ENCODE measurements at places on chromosomes 2 and 18.
A peak's percentile ranks its signal among the peaks of the same experiment; 100 is the strongest.

DNA sequence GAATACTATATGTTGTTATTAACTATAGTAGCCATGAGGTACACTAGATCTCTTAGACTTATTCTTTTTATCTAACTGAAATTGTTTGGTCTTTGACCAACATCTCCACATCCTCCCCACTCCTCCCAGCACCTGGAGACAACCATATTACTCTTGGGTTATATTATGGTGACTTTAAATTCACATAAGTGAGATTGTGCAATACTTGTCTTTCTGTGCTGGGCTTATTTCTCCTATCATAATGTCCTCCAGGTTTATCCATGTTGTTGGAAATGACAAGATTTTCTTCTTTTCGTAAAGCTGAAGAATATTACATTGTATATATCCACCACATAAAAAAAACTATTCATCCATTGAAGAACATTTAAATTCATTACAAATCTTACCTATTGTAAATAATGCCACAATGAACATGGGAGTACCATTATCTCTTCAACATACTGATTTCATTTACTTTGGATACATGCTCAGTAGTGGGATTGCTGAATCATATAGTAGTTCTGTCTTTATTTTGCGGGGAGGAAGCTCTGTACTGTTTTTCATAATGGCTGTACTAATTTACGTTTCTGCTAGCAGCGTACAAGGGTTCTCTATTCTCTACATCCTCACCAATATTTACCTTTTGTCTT, 159.2 kb upstream of the SCN7A start:
- no peak for DNase-seq

DNA sequence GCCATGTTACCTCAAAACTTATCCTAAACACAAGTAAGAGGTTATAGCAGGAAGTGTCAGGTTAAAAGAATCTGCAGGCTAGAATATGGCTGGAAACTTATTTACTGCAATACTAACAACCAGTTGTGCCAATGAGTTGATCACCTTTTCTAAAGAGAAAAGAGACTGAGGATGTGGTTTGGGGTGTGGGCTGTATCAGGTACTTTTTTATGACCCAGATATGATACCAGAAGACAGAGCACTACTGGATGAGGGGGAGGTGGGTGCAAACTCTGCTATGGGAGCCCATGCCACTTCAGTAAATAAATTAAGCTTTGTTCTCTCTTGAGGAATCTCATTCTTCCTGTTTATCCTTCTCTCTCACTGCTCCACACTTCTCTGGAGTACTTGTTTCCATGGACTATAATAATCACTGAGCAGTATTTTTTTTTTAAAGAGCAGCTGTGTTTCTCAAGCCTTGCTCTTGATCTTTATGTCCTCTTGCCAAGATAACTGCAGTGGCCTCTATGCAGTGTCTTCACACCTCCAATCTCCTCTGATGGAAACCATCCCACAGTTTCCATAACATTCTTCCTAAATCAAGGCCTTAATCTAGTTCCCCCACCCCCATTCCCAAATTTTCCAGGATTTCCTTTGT, 51.2 kb upstream of the NOSTRIN start:
- DNase-seq, result peak; percentile 24

DNA sequence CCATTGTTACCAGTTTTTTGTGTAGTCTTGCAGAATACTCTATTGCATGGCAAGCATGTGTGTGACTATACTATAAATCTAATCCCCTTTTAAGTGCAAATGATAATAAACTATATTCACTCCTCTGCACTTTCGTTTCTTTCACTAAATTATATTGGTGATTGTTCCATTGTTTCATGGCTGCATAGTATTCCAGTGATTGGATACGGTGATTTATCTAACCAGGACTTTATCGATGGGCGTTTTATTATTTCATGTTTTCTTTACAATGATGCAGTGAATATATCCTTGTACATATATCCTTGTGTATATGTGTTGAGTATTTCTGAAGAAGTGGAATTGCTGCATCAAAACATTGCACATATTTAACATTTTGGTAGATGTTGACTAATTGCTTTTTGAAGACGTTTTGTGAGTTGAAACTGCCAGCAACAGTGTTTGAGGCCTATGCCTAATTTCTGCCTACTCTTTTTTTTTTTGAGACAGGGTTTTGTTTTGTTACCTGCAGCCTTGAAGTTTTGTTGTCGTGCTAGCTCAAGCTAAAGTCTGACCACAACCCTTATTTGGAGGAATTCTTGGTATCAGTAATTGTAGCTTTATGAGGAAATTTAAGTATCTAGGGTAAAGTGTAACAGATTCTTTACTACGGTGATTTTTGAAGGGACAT, 2.7 kb downstream of the MIB1 start:
- no peak for DNase-seq

GRCh38 chr2:75180476-75180875, 18.8 kb downstream of the TACR1 start:
- no peak for DNase-seq

DNA sequence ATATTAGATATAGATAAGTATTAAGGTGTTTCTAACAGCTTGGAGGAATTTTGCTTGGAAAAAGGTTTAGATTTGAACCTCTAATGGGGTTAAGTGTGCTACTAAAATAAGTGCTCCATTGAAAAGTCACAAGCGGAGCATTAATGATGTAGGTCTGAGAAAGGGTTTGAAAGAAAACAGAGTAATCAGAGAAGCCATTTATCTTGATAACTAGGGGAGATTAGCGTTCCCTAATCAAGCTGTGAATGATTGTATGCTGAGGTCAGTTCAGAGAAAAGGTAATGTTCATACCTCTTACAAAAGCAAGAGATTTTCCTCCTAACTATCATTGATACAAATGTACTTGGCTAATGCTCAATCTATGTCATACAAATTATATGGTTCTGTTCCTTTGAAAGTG, 1.5 kb downstream of the ARHGAP25 start:
- no peak for DNase-seq

- DNase-seq, result no peak
Measured at GRCh38 chr18:52174220-52174619, 165.8 kb upstream of the DCC start.

GRCh38 chr2:55929476-55929875, 5.9 kb upstream of the EFEMP1 start:
- DNase-seq, result no peak

GRCh38 chr2:217929272-217929671, 73.5 kb downstream of the TNS1 start:
- no peak for DNase-seq

DNA sequence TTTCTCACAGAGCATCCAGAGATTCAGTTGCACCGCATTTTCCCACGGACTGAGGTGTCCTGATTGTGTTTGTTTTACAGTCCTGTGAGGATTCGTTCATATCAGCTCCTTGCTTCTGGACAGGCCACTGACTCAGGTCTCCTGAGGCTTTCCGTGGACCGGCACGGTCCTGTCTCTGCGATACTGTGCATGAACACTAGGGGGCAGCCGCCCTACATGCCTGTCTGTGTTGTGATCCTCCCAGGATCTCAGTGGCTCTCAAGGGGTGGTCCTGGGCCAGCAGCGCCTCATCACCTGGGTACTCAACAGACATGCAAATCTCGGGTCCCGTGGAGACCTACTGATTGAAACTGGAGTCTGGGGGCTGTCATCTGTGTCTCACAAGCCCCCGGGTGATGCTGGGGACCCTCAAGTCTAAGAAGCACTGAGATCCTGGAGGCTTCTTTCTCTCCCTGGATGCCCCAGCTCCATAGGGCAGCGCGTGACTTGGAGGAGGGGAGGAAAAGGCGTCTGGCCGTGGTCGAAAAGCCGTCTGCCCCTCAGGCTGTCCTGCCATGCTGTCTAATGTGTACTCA, 28.9 kb downstream of the IL1R2 start:
- DNase-seq, result peak; percentile 75

DNA sequence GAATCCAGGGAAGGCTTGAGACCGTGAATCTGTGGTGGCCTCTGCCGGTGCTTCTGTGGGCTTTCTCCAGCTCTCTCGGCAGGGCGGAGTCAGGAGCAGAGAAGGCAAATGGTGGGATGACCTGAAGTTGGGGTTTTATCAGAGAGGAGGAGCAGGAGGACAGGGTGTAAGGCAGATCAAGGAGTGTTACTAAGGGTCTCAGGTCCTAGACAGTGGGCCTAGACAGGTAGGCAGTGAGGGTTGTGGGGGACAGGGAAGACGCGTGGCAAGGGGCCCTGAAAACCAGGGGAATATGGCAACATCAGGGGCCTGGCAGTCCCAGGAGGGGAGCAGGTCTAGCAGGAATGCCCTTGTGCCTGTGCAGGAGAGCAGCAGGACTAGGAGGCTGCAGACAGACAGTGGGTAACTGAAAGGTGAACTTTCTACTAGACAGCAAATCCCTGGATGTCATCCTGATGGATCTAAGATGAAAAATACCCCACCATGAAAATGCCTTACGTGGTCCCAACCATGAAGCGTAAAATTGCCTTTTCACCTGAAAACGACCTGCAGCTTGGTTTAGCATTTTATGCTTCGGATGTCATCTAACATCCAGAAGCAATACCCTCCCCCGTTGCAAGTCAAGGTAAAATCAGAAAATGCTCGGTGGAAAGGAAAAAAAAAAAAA, 42.1 kb downstream of the SRSF7 start:
- DNase-seq, result no peak

DNA sequence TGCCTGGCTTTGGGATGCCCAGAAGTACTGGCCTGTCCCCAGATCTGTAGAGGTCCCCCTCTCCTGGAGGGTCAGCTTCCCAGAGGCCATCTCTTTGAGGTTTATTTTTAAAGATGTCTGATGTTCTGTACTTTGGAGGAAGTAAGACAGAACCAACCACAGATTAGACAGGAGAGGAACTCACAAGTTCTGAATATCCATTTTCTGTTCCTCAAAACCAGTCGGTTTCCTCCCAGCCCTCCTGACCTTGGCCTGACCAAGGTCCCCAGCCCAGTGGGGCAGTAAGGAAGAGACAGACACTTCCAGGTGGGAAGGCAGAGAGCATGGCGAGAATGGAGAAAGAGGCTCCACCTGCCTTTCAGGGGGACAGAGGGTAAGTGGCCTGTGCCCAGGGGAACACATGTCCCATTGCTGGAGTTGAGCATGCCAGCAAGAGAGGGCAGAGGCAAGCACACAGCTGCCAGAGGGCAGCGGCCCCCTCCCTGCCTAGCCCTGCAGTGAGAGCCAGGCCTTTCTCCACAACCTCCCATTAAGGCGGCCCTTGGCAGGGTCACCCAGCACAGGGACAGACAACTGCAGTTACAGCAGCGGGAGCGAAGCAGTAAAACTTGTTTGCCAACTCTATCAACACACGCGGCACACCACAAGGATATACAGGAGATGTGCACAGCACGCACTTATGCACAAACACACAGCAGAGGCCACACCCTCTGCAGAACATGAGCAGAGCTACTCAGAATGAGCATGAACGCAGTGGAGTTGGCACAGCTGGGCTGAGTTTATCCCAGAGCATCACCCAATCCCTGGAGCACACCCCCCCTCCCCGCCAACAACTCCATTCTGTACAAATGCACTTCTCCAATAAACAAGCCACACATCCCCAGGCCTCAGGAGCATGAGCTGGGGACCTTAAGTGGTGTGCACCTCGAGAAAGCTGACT, 18.5 kb upstream of the SEMA4C start:
- DNase-seq, result no peak

DNA sequence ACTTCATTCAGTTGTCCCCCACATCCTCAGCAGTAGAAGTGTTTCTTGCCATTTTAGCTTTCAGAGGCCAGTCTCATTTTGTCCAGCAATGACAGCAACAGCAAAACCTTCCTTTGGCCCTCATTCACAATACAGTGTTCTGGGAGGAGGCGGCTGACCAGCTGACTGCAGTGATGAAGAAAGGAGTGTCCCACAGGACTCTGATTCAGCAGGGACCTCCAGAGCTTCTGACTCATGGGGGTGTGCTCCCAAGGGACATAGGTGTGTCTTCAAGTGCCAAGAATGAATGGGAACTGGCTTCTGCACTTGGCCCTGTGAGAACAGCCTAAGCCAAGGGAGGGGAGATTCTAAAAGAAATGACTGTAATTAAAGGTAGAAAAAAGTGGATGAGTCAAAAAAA, 147.0 kb upstream of the PELI1 start:
- DNase-seq, result no peak

- no peak for DNase-seq
Measured at GRCh38 chr18:46761059-46761769, 4.4 kb upstream of the ST8SIA5 start.

DNA sequence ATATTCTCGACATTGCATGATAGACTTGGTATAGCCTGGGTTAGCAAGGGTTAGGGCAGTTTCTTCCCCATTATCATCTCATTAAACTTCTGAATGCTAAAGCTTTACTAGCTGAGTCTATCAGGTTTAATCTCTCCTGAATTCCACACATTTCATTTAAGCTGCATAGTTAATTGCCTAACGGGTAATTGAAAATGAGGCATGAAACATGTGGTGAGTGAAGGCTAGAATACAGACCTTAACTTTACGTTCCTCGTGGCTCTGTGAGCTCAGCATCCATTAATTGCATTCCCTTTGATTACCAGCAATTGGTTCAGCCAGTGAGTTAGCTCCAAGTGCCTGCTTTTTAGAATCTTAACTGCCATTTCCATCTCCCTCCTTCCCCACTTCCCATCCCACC, 126.5 kb upstream of the MEX3C start:
- DNase-seq, result no peak

DNA sequence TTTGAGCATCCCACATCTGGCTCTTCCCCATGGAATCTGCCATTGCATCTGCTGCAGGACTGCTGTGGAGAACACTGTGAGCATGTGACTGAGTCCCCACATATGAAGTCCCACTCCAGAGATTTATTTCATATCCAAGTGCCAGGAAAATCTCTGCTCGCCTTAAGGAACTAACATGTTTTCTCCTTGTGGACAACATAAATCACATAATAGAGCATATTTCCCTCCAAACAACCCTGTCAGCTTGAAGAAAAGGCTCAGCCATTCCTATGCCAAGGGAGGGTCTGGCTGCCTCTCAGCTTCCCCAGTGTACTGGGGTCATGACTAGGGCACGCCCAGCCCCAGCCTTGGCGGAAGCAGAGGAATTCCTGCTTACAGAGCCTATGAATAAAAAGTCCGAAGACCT, 193.7 kb downstream of the DNER start:
- no peak for DNase-seq

DNA sequence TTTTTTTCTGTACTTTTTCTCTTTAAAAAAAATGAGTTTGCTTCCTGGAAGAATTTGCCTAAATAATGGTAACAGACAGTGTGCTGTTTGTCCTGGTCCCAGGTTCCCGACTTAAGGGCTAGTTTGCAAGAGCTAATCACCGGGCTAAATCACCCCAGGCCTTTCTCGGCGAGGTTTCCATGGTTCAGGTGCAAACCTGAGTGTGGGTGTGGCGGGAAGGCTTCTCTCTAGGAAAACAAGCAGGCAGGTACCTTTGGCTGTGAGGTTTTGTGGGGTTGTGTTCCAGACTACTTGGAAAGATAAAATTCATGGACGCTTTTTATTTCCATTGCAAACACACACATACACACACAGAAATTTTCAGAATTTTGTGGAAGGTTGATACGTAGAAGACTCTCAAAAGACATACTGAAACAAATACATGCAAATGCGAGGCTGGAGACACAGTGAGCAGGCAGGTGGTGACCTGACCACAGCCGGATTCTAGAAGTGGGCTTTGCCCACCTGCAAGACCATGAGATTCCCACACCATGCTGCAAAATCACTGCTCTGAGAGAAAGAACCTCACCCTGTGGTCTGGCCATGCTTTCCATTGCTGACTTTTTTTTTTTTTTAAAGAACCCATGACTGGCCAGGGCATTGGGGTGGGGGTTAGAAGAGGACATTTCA, 815 bp downstream of the CNDP1 start:
- DNase-seq, result no peak

All from GM13976 (cell line).